Ascending aorta (tissue), 2 donors: ENCODE measurements at places on chromosomes 5 and 9.

DNA sequence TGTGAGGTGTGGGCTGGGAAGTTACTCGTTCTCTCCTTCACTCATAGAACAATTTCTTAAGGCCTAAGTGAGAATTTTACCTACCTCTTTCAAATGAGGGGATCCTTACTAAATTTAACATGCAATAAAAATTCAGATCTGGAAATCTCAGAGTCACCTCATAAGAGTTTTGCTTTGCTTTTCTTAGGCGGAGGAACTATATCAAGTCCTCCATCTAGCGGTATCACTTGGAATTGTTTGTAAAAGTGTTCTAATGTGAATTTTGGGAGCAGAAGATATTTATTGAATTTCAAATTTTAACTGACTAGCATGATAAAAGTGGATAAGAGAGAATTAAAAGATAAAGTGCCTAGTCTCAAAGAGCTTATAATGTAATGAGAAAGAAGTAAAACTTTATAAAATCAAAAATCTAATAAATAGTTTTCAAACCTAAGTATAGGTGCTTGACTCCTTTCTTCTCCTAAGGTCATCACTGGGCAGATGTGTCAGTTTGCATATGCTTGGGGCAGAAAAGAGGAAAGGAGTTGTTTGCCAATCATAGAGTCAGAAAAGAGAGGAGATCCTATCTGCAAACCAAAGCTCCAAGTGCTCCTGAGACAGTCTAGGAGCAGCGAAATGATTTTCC is 145.7 kb upstream of the DAB2 start:
- no peak for DNase-seq

DNA sequence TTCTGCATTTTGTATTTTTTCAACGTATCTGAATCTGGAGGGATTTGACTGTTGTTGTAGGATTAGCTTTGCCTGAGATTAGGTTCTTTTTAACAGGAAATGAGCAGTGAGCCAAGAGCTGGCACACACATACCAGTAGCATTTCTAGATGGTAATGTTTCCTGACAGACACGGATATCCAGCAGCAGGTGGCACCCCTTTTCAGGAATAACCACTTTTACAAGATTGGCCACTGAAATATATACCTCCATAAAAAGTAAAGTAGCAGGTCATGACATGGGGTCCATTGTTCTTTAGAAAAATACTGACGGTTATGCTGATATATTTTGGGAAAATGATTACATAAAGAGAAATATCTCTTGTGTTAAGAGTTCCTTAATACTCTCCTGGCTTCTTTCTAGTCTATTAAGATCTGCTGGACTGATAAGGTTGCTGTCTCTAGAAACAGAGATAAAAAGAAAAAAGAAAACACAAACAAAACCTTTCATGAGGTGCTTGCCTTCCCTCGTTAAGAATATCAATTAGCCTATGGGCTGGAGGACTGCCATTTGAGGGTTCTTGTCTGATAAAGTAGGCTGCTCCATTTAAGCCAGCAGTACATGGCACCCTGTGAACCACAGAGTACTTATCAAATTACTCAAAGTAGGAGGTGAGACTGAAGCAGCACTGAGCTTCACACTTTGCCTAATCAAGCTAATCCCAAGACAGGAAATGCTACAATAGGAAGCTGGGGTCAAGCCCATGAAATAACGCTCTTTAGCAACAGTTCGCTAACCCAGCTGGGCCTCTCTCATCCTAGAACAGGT is 101.6 kb upstream of the PCA3 start:
- DNase-seq = no peak

- no peak for DNase-seq
These were observed 36.3 kb upstream of the CRB2 start for GRCh38 chr9:123319541-123320339.

- peak; percentile 75 for DNase-seq
These were observed 432 bp downstream of the STARD4 start for GRCh38 chr5:111511831-111512374.

DNA sequence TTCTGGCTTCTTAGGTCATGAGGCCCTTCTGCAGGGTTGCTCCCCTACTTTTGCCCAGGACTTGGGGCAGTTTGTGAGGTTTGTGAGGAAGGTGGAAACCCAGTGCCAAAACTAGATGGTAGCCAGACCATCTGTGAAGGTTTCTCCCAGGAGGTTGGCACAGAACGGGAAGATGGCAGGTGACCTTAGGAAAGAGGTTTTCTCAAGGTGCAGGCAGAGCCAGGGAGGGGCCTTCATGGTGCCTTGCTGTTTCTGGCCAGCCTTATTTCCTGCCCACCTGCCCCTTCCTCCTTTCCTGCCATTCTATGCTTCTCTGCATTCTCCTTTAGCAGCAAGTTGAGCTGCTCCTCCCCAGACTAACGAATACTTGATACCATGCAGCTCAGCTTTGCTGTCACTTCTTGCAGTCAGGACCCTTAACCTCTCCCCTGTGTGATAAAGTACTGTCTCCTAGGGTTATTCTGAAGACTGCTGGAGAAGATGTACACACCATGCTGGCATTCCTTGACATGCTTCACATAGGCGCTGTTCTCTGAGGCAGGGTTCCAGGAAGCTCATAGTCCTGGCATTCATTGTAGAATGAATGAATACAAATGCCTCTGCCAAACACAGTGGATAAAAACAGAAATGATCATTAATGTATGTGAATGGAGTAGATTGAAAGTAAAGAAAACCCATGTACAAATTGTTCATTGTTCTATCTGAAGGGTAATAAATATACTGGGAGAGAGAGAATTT is 154.3 kb downstream of the KDM4C start:
- DNase-seq = no peak

- DNase-seq = no peak
These were observed 41.4 kb upstream of the F2R start for GRCh38 chr5:76674330-76675066.

DNA sequence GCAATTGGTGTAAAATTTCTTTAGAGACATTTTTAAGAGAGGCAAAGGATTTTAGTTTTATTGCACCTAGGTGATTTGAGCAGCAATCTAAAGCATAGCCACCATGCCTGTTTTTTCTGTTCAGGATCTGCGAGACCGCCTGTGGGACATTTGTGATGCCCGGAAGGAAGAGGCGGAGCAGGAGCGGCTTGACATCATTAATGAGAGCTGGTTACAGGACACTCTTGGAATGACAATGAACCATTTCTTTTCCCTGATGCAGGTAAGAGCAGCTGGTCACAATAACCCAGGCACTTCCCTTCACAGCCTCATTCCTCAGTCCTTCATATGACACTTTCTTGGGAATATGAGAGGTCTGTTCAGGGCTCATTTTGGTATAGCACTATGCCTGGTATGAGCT is 103.2 kb upstream of the IL7R start:
- DNase-seq = no peak

DNA sequence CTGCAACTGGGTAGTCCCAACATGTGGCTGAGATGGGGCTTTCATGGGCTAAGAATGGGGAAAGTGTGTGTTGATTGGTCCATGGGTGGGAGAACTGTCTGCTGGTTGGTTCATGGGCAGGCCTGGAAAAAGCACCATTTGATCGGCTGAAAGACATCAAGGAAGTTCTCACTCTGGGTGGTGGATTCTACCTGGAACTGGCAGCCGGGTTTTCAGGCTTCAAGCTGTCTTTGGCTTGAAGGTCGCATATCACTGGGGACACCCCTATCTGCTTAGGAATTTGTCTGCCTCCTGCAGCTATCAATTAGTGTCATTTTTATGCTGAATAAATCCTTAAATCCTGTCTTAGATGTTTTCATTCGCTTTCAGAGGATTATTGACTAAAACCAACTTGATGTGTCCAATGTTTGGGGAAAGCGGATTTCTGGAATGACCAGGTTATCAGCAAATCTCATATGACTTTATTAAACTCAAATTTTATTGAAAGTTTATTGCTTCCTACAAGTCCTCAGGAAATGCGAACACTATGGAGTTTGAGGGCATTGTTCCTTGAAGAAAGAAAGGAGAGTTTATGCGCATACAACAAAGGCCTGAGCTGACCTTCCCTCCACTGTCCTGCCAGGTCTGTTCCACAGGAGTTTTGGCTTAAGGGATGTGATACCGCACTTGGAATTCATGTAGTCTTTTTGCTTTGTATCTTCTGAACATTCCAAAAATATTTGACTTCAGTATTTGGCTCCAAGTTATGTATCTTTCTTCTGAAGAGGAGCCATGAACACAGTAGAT is 451.1 kb downstream of the TUSC1 start:
- no peak for DNase-seq

GRCh38 chr5:10728679-10729078 is 32.4 kb downstream of the DAP start:
- no peak for DNase-seq

- no peak for DNase-seq
These were observed 36.1 kb upstream of the UBE2D2 start for GRCh38 chr5:139524940-139525585.

GRCh38 chr9:128282500-128282899 is 6.4 kb downstream of the SWI5 start:
- DNase-seq = no peak

GRCh38 chr5:72645064-72645846 is 138.0 kb upstream of the ZNF366 start:
- DNase-seq = no peak
